ENCODE measurements at places on chromosomes 2 and 18.

DNA sequence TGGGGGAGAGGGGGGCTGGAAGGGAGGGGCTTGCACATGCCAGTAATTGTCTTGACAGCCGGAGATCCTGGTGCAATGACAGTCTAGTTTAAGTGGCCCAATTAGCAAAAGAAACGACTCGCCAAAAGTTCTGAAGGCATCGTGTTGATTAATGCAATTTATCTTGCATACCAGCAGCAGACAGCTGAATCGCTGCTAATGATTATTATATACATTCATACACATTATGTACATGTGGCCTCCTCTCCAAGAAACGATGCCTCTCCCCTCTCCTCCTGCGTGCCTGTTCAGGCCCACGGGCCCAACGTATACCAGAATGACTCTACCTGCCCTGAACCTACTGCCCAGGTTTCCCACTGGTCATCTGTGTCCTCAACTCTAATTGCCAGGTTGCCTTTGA is 214.5 kb downstream of the CELF4 start:
- no peak for DNase-seq

DNA sequence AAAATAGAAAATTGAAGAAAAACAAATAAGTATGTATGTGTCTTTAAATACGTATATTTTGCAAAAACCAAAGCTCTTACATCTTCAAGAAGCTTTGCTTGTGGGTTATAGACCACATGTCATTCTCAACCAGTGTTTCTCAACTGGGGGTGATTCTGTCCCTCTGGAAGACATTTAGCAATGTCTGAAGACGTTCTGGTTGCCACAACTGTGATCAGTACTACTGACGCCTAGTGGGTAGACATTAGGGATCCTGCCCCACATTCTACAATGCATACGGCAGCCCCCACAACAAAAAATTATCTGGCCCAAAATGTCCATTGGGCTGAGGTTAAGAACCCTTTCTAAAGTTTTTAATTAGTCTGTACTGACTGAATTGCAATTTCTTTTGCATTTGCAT is 48.4 kb downstream of the UNC50 start:
- no peak for DNase-seq

GRCh38 chr2:188328419-188328818 is 36.7 kb downstream of the GULP1 start:
- DNase-seq = no peak

- DNase-seq = no peak
Observed at GRCh38 chr18:55539240-55539639, 48.8 kb downstream of the TCF4 start.

GRCh38 chr2:72129681-72130340 is 17.9 kb downstream of the CYP26B1 start:
- DNase-seq = no peak

- no peak for DNase-seq
Observed at GRCh38 chr18:732371-732770, 19.9 kb upstream of the ENOSF1 start.

DNA sequence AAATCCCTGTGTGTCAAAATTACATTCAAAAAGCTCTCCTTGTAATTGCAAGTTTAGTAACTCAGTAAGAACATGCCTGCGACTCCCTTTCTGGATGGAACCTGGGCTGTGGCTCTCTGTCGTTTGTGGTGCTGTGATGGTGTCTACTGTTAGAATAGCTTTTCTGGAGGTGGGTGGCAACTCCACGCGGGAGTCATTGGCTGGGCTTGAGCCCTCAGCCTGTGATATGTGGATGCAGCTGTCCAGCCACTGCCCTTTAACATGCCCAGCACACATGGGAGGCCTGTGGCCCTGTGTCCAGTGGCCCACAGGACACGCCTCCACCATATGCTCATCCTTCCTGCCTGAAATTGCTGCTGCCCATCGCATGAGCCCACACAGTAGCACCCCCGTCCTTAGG is 124.2 kb downstream of the RNF144A start:
- no peak for DNase-seq

DNA sequence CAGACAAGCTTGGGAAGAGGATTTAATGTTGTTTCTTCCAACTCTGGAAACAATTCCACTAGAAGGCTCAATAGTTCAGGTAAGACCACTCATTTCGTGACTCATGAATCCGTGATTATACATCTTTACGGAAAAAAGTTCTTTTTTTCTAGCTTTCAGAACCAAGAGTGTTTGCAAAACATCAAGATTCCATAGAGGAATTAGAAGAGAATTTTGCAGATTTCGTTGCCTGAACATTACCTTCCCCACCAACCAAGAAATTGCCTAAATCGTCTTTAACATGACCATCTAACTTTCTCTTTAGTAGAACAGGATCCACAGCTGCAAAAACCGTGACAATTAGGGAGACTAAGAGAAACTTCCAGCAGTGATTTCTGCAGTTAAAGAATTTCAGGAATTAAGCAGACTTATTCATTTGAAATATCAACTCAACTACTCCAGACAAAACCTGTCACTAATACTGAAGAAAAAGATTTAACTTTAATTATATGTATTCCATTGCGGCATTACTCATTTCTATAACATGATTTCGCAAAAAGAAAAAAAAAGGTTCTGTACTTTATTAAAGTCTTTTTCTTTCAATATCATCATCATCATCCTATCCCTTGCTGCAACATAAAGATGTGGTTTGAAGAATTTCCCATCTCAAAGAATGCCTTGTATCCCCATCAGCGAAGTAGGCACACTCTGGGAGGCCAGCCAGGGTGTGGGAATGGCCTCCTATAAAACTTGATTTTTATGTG is 1.9 kb upstream of the NAB1 start:
- no peak for DNase-seq

DNA sequence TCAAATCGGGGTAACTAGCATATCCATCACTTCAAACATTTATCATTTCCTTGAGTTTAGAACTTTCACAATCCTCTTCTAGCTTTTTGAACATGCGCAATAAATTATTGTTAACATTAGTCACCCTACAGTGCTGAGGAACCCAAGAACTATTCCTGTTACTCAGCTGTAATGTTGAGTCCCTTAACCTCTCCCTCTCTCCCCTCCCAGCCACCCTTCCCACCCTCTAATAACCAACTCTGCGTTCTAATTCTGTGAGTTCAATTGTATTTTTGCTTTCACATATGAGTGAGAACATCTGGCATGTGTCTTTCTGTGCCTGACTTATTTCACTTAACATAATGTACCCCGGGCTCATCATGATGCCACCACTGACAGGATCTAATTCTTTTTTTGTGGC is 78.6 kb upstream of the RANBP2 start:
- no peak for DNase-seq

DNA sequence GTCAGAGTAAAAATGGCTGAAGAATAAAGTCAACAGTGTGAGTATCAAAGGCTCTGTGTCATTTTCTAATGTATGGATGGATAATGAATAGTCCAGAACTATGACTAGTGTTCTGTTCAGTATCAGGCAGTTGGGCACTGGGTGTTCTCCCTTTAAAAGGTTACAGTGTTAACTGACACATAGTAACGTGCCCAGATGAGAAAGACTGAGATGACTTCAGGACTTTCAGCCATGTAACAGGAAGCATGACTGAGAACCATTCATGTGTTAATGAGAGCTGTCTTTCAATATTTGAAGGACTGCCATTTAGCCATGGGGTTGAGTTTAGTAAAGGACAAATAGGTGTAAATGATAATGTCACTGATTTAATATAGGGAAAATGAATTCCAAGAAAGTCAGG is 187.1 kb downstream of the GULP1 start:
- DNase-seq = no peak

DNA sequence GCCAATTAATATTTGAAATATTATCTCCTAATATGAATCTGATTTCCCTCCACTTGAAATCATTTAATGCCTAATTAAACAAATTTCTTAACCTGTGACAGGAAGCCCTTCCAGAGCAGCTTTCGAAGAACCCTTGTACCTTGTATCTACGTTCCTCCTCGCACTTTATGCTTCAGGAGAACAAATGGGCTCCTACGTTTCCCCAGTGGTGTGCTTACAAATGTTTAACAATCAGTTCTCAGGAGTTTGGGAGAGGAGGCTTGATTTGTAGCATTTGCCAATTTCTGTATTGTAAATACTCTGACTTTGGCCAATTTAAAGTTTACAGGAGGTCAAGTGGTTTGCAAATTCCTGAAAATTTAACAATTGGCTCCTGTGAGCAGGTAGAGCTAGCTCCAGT is 327.8 kb downstream of the THSD7B start:
- DNase-seq = no peak

GRCh38 chr2:15630121-15630977 is 38.7 kb downstream of the DDX1 start:
- DNase-seq = no peak

- no peak for DNase-seq
Observed at GRCh38 chr2:29393676-29394075, 278.5 kb downstream of the CLIP4 start.

DNA sequence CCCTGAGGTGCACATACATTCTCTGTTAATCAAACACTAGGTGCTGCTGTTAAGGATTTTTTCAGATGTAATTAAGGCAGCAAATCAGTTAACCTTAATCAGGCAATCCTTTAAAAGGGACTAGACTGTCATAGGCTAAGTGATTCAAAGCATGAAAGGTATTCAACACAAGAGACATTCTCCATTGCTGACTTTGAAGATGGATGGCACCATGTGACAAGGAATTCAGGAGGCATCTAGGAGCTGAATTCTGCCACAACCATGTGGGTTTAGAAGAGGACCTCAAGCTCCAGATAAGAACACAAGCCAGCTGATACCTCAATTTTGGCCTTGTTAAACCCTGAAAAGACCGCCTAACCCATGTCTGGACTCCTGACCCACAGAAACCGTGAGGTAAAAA is 84.0 kb downstream of the SMAD2 start:
- no peak for DNase-seq

DNA sequence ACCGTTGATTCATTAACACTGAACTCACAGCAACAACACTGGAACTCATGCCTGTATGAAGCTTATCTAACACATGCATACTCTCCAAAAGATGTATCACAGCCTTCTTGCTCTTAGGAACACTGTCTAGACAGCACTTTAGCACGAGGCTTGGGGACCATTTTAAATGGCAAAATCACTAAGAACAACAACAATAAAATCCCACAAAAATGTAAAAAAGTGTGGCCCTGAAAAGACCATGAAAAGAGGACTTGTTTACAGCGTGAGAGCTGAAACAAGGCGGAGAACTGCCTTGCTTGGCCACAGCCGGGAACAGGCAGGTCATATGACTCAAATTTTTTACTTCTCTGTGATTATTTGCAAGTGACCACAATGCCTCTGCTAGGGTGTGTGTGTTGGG is 48.1 kb downstream of the CHN1 start:
- DNase-seq = no peak

DNA sequence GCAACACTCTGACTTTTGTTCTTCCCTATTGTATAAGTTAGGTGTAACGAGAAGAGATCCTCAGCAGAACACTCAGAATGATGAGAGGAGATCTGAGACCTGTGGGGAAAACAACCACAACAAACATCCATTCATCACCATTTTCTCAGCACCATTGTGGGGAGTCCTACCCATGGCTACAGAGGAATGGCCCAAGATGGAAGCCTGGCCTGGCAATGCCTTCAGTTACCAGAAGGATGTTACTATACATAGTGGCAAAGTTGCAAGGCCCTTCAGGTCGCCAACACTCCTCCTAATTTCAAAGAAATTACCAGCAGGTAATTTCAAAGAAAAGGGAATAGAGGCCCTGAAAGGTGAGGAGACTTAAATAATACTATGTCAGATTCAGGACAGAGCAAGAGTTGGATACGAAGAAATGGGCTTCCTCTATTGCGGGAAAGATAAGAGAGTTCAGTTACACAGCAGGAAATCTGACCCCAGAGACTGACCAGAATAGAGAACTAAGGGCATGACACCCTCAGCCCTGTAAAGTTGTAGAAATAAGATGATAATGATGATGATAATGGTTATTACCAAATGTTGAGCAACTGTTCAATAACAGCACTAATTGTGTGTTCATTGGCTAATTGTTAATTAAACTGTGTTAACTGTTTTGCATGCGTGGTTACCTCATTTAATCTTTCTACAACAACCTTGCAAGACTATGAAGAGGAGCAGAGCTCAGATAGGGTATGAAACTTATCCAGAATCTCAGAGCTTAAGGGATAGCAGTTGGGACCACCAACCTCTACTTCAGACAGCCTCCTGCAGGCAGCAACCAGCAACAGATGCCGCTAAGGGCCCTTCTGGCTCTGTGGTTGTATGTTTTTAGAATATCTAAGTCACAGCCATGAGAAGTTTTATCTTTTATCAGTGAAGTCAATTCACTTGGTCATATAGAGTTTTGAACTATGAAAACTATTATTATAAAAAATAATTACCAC is 37.5 kb downstream of the DHRS9 start:
- no peak for DNase-seq

DNA sequence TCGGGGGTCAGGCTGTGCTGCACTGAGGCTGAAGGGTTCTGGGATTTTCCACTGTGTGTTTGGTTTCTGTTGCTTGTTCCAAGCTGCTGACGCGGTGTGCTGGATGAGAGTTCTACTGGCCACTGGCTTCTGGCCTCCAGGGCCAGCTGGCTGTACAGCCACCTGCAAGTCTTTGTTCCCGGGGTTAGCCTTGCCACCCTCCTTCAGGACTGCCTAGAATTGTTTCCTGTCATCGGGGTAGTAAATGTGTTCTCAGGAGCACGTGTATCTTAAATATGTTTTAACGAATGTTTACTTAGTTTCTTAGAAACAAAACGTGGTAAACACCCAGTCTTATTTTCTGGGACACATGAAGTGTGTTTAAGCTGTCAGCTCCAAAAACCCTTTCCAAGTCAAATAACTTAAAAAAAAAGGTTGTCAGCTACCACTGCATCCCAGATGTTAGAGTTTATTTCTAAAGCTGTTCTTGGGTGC is 231.2 kb downstream of the AGAP1 start:
- DNase-seq = no peak

GRCh38 chr18:71223486-71223885 is 934.6 kb downstream of the SOCS6 start:
- DNase-seq = no peak

DNA sequence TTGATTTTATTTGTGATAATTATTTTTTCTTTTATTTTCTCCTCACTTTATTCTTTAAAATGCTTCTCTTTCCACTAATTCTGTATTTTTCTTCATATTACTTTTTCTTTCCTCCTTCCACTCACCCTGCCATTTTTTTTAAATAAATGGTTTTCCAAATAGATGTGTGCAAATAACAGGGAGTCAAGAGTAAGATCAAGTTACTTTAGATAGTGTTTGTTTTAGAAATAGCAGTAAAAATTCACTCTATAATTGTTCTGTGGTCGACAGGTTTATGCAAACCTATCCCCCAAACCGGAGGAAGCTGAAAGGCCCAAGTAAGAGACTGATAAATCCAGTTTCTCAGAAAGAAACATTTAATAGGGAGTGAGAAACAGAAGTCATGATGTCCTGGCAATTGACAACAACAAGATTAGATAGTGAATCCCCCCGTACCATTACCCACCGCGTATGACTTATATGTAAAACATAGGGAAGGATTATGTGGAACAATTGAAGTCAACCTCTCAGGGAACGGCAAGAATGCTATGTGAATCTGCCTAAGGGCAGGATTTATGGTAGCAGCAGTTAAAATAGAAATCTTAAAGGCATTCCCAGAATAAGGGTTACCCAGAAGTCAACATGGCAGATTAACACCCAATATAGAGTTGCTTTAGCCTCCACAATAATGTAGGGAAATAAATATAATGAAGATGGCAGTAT is 75.5 kb downstream of the KYNU start:
- DNase-seq = no peak
